ENCODE measurements at places on chromosomes 3 and 15. TPM values are rescaled to one million over a fixed set of nuclear protein-coding genes. Genes with fewer than 3 reads are reported as not detected.

CCR8 gene
- total RNA-seq, result 0.55 TPM

TTLL13 gene
- total RNA-seq, result not detected

CCR3 gene
- 0.34 TPM for total RNA-seq

ADPRH gene
- total RNA-seq, result 3.2 TPM

CAND2 gene
- 0.53 TPM for total RNA-seq

AQP9 gene
- not detected for total RNA-seq

OR5K2 gene
- not detected for total RNA-seq

DNA sequence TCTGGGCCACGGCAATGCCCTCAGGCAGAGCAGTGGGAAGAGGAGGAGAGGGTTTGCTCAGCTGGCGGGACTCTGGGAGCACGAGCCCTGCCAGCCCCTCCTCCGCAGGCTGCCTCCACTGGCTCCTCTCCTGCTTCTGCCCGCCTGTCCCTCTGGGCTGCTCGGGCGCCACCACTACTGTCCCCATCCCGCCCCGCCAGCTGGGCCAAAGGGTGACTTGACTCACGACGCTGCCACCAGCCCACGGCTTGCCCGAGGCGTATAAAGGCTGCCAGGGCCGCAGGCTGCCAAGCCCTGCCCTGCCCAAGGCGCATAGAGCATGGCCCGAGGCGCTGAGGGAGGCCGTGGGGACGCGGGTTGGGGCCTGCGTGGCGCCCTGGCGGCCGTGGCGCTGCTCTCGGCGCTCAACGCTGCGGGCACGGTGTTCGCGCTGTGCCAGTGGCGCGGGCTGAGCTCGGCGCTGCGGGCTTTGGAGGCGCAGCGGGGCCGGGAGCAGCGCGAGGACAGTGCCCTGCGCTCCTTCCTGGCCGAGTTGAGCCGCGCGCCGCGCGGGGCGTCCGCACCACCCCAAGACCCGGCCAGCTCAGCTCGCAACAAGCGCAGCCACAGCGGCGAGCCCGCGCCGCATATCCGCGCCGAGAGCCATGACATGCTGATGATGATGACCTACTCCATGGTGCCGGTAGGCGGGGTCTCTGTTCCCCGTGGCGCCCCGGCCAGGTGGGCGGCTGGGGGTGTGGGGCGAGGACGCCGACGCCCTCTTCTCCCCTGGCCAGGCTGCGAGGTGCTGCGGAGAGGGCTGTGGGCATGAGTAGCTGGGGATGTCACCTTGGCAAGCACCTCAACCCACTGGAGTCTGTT, at the start of gene GLDN:
Gene GLDN (plus strand): TSS at position 290 of the 861 bp plus-strand sequence. CDS start 30 bp downstream, at position 320.
- no peaks in the 10 kb centered on the region for H3K36me3 ChIP-seq
- no peak within 1 kb of the TSS for H3K27ac ChIP-seq
- DNase-seq, result no peak
- no peak within 1 kb of the TSS for H3K4me3 ChIP-seq
- peaks cover 30% of the 10 kb centered on the region for H3K27me3 ChIP-seq
- no peaks in the 10 kb centered on the region for H3K4me1 ChIP-seq

GRCh38 chr15:31149088-31149505, 47.6 kb upstream of the TRPM1 start:
- H3K27ac ChIP-seq, result no peak overlapping the region
- H3K4me3 ChIP-seq, result no peak overlapping the region
- no peaks in the 10 kb centered on the region for H3K27me3 ChIP-seq
- H3K36me3 ChIP-seq, result no peaks in the 10 kb centered on the region
- no peaks in the 10 kb centered on the region for H3K4me1 ChIP-seq

DNA sequence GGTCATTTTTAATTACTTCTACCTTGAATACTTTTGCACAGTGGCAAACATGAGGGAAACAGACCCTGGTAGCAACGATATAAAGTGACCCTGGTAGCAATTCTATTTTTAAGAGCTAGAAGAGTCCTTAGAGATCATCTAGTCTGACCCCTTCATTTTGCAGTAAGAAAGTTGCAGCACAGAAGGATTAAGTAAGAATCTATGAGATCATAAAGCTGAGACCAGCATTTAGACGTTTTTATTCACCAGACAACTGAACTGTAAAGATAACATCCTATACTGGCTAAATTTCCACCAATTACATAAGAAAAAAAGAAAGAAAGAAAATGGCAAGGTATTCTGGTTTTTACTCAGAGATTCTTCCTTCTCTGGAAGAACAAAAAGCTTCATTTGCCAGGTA, 49.9 kb downstream of the LRRFIP2 start:
- H3K4me1 ChIP-seq, result no peaks in the 10 kb centered on the region
- no peak overlapping the region for H3K4me3 ChIP-seq
- H3K36me3 ChIP-seq, result peaks cover 20% of the 10 kb centered on the region

DNA sequence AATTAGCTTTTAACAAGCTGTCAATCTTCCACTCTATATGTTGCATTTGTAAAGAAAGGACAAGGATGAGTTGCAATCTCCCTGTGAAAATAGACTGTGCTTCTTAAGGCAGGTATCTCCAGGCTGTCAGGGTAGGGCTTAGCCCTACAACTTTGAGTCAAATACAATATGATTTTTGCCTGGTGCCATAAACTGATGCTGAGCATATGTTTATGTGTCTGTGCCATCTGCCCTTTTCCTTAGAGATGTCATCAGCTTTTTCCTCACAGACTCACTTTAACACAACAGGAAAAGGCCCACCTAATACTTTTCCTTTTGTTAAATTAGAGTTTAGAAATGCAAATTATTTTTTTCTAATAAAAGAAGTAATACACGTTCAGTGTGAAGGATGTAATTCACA, 548.3 kb downstream of the NLGN1 start:
- H3K27ac ChIP-seq, result no peak overlapping the region
- H3K36me3 ChIP-seq, result no peaks in the 10 kb centered on the region
- no peaks in the 10 kb centered on the region for H3K4me1 ChIP-seq
- no peak for DNase-seq

GRCh38 chr3:105948101-105948500, 79.3 kb upstream of the CBLB start:
- no peaks in the 10 kb centered on the region for H3K36me3 ChIP-seq
- no peak overlapping the region for H3K27ac ChIP-seq
- H3K4me3 ChIP-seq, result no peak overlapping the region
- no peak for DNase-seq
- no peaks in the 10 kb centered on the region for H3K27me3 ChIP-seq

DNA sequence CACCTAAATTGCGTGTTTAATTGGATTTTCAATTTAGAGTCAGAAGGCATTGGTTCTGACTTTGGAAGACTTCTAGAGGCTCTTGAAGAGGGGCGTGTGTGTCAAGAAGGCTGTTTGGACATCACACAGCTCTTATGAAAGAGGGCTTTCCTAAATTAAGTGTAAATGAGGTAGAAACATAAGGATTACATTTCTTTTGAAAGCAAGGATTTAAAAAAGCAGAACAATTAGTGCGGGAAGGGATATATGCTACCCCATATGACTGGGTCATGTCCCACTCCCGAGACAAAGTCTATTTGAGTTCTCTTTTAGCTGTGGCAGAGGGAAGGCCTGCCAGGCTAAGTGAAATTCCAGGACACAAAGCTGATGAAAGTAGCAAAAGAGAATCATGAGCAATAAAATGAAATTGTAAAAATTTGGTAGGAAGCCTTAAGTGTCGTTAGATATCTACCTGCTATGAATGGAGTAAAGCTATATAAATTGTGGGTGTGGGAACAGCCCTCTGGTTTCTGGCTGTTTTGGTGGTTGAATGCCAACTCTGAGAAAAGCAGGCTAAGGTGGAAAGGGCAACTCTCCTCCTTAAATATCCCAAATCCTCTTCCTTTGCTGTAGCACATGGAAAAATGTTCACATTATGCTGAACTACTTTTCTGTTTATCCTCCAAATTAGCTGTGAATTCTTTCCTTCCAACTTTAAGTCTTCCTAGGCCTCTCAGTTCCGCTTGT, 100.6 kb upstream of the TSC22D2 start:
- H3K4me3 ChIP-seq, result no peak overlapping the region
- no peaks in the 10 kb centered on the region for H3K36me3 ChIP-seq
- H3K4me1 ChIP-seq, result no peaks in the 10 kb centered on the region
- DNase-seq, result no peak
- peaks cover 34% of the 10 kb centered on the region for H3K27me3 ChIP-seq

DNA sequence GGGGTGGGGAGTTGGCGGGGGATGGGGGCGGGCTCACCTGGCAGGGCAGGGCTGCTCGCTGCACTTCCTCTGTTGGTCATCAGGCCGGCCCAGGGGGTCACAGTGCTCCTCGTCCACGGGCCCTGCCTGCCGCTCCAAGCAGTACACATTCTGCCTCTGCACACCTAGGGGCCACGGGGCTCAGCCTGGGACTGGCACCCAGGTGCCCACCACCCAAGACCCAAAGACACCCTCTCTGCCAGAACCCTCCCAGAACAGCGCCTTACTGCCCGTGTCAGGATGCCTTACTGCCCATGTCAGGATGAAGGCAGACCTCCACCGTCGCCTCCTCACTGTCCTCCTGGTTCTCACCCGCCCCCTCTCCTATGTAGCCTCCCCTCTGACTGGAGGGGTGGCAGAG, 43.2 kb downstream of the ADAMTS7 start:
- H3K36me3 ChIP-seq, result no peaks in the 10 kb centered on the region
- no peak overlapping the region for H3K27ac ChIP-seq
- no peak for DNase-seq
- H3K4me3 ChIP-seq, result no peak overlapping the region
- H3K27me3 ChIP-seq, result no peaks in the 10 kb centered on the region

DNA sequence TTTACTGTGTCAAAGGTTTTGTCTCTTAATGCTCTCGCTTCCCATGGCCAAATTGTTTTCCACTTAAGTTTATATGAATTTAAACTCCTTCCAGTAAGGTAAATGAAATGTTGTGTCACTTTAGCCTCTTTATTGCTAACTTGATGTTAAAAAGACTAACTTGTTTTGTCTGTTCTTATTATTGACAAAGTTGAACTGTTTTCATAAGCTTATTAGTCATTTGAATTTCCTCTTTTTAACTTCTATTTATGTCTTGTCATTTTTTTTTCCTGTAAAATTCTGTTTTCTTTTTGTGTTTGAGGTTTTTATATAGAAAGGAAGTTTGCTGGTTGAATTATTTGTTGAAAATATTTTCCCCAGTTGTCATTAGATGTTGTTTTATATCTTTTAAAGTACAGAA, 25.8 kb downstream of the FAM98B start:
- no peak overlapping the region for H3K4me3 ChIP-seq
- DNase-seq, result no peak
- no peaks in the 10 kb centered on the region for H3K27me3 ChIP-seq
- H3K36me3 ChIP-seq, result peaks cover 52% of the 10 kb centered on the region
- H3K27ac ChIP-seq, result no peak overlapping the region
- H3K4me1 ChIP-seq, result peaks cover 16% of the 10 kb centered on the region

DNA sequence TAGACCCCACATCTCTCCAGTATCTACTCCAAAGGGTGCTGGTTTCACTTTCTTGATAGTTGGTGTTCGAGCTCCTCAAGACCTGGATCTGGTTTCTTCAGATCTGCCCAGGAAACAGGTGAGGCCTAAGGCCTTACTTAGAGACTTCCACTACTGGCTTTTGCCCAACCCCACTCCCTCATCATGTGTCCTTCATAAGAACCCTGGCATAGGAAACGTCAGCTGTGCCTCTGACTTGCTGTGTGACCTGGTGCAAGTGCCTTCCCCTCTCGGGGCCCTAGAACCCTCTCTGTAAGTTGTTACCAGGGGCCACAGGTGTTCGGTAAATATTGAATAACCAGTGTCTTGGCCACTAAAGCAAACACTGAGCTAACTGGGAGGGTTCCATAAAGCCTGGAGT, 3.9 kb downstream of the OXTR start:
- H3K27me3 ChIP-seq, result peaks cover 44% of the 10 kb centered on the region
- no peaks in the 10 kb centered on the region for H3K36me3 ChIP-seq
- H3K27ac ChIP-seq, result no peak overlapping the region
